ENCODE measurements at places on chromosomes 6 and 20.
A peak's percentile ranks its signal among the peaks of the same experiment; 100 is the strongest.

DNA sequence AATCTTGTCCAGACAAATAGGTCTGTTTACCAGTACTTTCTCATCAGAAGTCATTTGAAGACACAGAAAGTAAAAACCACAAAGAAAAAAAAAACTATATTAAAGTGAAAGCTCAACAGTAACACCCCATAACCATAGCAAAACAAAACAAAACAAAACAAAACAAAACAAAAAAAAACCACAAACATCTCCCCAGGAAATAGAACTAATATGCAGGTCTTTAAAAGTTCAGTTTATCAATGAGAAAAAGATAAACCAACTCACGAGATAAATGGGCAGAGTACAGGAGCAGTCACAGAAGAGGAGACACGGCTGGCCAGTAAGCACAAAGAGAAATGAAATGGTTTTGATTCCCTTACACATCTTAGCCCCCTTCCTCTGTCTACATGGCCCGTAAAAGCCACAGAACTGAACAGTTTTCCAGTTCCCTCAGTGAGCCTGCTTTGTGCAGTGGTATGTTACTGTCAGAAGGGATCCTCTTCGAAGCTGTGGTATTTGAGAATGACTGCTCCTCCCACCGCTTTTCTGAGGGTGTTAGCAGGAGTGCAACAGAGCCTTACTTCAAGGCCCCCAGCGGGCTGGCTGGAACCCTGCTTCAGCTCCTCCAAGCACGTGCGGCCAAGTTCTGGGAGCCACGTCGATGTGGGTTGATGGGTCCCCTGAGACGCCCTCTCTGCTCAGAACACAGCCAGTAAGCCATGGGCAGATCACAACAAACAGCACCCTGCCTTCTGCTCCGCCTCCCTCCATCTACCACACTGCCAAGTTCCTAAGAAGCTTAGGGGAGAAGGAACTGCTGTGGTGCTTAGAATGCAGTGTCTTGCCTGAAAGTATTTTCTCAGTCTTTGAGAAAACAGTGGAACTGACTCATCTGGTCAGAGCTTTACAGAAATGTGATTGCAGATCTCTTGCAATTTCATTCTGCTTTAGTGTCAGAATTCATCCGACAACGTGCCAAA, 14.0 kb downstream of the UST start:
- DNase-seq: peak; percentile 75

- no peak for DNase-seq
Observed at GRCh38 chr6:12103158-12103557, 91.0 kb downstream of the HIVEP1 start.

GRCh38 chr6:158839796-158840195, 20.6 kb upstream of the EZR start:
- DNase-seq: no peak

DNA sequence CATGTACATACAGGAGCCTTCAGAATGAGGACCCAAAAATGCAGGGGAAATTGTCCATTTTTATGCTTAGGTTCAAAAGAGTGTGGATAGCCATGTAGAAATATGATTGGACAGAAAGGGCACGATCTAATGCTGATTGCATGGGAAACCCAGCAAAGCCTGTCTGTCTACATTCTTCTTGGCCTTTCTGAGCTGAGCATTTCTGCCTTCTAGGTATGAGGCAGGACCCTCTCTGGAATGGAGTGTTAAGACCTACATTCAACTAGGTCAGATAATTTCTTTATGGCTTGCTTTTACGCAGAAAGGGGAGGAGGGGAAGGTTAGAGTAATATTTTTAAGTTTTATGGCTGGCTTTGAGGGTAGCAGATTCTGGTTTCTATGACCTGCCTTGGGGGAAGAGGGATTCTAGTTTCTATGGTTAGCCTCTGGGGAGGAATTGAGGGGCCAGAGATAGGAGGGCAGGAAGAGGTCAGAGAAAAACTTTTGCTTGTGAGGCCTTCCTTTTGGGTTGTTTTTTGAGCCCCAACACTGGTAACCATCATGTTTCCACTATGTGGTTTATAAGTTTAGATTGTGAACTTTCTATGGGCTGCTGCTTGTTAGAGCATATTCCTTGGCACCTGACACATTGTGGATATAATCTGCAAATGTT, 63.5 kb downstream of the LYRM2 start:
- no peak for DNase-seq
